ENCODE measurements at places on chromosomes 2 and 18.

GRCh38 chr2:18662689-18663088 is 73.3 kb upstream of the NT5C1B start:
- DNase-seq = no peak

DNA sequence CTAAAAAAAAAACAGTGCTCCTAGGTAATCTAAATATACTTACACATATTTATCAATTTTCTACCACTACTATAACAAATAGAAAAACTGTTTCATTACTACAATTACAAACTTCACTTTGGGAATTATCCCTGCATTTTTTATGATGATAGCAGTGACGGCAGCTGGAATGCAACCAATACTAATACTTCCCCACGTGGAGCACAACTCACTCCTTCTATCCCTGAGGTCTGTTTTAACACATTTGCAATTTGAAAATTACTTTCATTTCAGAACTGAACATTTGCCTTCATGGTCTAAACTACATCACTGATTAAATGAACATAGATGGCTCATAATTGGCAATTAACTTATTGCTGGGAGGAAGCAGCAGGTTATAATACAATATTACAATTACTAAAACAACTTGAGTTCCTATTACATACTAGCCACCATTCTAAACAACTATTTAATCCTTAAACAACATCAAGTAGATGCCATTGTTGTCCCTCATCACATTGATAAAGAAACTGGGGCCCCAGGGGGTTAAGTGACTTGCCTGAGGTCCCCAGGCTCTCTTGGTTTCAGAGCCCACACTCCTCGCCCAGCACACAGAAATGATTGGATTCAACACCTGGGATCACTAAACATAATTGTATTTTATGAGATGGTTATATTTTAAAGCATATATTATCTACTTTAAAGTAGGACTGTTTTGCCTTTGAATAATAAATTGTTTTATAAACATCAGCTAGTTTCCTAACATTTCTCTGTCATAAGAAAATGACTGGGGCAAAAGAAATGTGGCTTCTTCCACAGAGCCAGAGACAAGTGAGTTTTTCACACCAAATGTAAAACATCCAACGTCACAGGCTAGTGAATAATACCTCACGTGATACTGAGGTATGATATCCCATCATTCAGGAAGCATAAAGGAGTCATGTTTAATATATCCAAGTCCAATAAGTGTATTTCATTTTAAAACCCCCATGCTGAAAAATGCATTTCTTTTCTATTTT is 6.2 kb downstream of the COLEC12 start:
- DNase-seq = no peak

DNA sequence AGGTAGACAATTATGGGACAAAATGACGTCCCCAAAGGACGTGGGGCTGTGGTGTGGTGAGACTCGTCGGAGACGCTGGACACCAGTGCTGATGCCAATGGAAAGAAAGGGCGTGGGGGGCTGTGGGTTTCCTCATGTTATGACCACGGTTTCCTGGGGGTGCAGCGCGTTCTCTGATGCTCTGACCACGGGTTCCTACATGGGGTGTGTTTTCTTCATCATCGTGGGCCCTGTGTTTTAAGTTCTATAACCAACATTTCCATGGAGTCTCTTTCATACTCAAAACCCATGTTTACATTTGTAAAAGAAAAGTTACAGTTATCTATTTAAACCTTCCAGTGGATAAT is 141.6 kb downstream of the RTP5 start:
- peak; percentile 13 for DNase-seq

- no peak for DNase-seq
Measured at GRCh38 chr2:41062336-41062735, 610.4 kb upstream of the SLC8A1 start.

DNA sequence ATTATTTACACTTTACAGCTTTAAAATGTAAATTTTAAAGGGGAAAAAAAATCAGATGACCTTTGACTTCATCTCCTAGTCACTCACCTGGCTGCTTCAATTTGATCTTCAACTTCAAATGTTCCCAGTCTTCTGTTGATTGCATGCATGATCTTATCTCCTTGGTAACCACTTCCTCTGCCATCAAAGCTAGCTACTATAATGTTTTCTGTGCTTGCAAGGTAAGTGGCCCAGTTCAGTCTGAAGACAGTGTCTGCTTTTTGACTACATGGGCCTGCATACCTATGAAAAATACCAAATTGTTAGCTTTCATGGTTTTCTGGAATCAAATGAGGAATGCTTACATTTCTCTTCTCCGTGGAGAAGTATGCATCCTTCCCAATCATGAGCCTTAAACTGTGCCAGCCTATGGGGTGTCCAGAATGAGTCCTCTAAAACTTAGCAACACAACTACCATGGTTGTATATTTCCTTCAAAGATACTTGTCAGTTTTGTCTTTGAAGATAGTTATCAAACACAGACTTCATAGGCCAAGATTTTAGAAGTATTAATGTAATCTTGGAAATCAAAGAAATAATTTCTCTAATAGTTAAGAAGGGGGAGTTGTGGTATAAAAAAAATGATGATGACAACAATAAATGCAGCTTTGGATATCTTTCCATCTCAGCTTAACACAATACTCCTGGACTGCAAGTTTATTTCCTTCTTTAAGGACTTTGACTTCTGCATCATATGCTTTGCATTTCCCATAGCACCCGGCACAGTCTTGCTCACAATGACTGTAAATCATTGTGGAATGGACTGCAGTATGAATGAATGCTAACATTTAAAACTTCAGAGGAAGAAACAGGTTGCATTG is 62.1 kb downstream of the DPP4 start:
- DNase-seq = no peak

- DNase-seq = no peak
Measured at GRCh38 chr2:145927131-145927950, 1407.4 kb upstream of the ZEB2 start.

GRCh38 chr2:2872713-2873449 is 504.7 kb downstream of the EIPR1 start:
- DNase-seq = no peak

GRCh38 chr2:12302140-12302539 is 414.6 kb upstream of the TRIB2 start:
- DNase-seq = no peak

GRCh38 chr2:48050711-48051110 is 144.4 kb upstream of the FBXO11 start:
- DNase-seq = no peak

DNA sequence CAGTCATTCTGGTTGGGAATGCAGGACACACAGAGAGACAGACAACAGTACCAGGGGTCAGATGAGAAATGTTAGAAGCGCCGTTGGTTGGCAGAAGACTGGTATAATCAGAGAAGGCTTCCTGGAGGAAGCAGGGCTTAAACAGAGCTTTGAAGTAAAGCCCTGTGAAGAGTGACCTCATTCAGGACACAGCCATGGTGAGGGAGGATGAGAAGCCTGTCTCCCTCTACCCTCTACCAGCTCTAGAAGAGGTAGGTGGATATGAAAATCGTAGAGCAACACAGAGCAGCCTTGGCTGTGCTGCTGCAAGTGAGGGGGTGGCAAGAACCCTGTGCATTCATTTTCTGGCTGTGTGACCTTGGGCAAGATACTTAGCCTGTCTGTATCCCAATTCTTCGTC is 14.2 kb downstream of the TET3 start:
- no peak for DNase-seq

GRCh38 chr2:40367652-40368051 is 84.2 kb downstream of the SLC8A1 start:
- DNase-seq = no peak

- no peak for DNase-seq
Measured at GRCh38 chr2:85132834-85133637, at the start of gene TCF7L1. Gene TCF7L1, plus strand, starts transcription at chr2:85133392. Its CDS starts 293 bp downstream, at chr2:85133685.

GRCh38 chr2:224894356-224894755 is 147.9 kb downstream of the DOCK10 start:
- no peak for DNase-seq

- no peak for DNase-seq
Measured at GRCh38 chr2:71531522-71532047, 78.2 kb downstream of the DYSF start.

DNA sequence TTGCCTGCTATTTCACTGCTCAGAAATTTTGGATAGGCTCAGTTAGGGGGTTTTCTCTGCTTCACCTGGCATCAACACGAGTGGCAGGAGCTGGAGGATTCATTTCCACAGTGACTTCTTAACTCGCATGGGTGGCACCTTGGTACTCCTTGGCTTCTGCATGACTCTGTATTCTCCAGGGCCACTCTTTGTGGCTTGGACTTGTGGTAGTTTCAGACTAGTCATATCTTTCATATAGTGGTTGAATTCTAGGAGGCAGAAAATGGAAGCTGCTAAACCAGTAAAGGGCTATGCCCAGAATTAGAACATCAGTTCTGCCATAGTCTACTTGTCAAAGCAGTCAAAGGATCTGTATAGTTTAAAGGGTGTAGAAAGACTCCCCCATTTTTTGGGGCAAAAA is 6.8 kb downstream of the MAIP1 start:
- no peak for DNase-seq

DNA sequence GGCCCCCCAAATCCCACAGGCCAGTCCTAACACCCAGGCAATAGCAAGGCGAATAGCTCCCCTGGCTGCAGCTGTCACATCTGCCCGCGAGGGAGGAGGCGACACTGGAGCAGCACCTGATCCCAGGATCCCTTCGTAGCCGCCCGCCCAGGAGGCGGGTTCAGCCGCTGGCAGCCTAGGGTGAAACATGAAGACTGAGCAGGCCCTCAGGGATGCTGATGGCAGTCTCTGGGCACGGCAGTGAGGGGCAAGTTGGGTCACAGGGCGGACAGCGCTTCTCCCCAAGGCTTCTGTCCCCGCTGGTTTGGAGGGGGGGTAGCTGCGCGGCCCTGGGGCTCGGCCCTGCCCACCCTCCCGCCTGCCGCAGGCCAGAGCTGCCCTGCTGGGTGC is 1.9 kb downstream of the DNMT3A start:
- no peak for DNase-seq

GRCh38 chr18:76875390-76876325 is 53.3 kb downstream of the ZNF236 start:
- no peak for DNase-seq

- no peak for DNase-seq
Measured at GRCh38 chr2:146461068-146461467, 1383.8 kb upstream of the ACVR2A start.

DNA sequence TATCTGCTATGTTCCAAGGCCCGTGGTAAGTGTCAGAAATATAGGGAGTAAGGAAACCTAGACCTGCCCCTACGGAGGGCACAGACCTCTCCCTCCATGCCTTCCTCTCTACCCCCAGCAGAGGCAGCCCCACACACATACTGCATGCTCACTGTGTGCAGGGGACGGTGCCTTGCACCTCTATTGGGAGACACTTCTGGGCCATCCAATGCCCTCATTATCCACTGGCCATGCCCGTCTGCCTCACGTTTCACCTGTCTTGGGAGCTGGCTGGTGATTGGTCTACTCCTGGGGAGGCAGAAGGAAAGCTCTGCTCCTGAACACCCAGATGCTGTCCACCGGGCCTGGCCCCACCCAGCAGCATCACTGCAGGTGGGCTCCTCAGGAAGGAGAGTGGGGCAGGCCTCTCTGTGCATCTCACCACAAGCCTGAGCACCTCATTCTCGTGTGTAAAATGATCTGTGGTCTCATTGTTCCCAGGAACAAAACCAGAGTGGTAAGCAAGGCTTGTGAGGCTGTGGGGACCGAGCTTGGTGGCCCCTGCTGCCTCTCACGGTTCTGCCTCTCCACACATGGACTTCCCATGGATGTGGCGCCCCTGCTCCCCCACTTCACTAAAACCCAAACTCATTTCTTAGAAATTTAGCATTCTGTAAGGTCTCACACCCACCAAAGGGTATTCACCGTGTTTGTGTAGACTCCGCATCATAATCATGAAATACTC is 312.5 kb upstream of the HS6ST1 start:
- DNase-seq = no peak

- no peak for DNase-seq
Measured at GRCh38 chr2:127330753-127331152, 36.8 kb upstream of the ERCC3 start.

GRCh38 chr2:57313678-57314077 is 732.9 kb upstream of the VRK2 start:
- DNase-seq = no peak

- no peak for DNase-seq
Measured at GRCh38 chr2:3392216-3392615, 12.7 kb downstream of the TRAPPC12 start.

- DNase-seq = peak; percentile 33
Measured at GRCh38 chr2:104849618-104850141, 4.2 kb upstream of the POU3F3 start.

- DNase-seq = no peak
Measured at GRCh38 chr18:55906536-55906935, 318.5 kb upstream of the TCF4 start.

GRCh38 chr2:212477571-212477970 is 61.0 kb downstream of the ERBB4 start:
- DNase-seq = no peak

- DNase-seq = no peak
Measured at GRCh38 chr2:191935247-191935646, 88.4 kb upstream of the CAVIN2 start.

DNA sequence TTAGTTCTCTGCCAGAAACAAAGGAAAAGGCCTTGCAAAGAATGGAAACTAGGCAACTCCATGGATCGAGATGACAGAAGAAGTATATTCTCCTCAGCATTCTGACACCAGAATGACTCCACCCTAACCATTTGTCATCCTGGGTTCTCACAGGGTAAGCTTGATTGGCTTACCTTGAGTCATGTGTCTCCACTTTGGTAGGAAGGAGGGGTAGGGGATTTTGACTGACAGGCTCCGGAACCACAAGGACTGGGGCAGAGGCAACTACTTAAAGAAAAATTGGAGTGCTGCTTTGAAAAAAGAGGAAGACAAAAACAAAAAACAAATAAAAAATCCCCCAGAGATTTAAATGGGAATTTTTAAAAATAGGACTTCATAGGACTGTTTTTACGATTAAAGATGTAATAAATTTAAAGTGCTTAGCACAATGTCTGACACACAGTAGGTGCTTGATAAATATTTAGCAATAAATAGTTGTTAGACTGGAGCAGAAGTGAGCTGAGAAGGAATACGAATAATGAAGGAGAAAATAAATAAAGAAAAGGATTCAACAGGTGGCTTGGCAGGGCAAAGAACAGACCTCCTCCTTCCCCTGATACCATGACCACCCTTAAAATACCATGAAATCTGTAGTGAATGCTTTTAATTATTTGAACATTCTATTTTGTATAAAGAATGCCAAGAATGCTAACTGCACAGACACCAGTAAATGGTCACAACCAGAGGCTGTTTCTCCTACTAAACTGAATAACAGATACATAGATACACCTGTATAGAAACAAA is 230.2 kb downstream of the CDCA7 start:
- no peak for DNase-seq

DNA sequence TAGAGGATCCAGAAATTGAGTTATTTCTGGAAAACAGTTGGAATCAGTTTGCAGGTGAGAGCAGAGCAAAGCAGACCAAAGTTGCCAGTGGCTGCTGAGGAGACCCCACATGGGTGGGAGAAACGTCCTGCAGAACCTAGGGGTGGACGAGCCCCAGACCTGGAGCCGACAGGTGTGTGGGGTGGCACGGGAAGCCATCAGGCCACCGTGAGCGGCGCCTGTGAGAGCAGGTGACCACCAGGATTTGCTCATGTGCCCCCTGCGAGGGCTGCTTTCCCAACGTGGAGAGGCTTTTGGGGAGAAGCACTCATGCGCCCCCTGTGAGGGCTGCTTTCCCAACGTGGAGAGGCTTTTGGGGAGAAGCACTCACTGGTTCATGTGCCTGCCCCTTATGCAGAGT is 116.8 kb upstream of the NFATC1 start:
- no peak for DNase-seq

All from stimulated activated CD8-positive, alpha-beta memory T cell treated with anti-CD3 and anti-CD28 coated beads, Interleukin-15, amount 100 ng/mL, for 48 hours (primary cell).